ENCODE measurements at places on chromosomes 1 and 21.

DNA sequence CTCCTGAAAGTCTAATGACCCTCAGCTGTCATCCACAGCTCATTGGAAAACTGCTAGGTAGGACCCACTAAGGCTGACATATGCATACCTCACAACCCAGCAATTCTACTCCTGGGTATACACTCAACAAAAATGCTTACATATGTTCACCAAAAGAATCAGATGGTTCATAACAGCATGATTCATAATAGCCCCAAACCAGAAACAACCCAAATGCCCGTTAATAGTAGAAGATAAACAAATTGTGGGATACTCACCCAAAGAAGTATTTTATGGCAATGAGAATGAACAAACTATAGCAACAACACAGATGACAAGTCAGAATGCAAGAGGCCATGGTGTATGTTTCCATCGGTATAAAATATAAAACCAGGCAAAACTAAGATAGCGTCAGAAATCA lies 124.6 kb downstream of the HLCS start:
- no peak for DNase-seq

GRCh38 chr1:206540044-206540780 lies 32.9 kb downstream of the RASSF5 start:
- DNase-seq, result no peak

DNA sequence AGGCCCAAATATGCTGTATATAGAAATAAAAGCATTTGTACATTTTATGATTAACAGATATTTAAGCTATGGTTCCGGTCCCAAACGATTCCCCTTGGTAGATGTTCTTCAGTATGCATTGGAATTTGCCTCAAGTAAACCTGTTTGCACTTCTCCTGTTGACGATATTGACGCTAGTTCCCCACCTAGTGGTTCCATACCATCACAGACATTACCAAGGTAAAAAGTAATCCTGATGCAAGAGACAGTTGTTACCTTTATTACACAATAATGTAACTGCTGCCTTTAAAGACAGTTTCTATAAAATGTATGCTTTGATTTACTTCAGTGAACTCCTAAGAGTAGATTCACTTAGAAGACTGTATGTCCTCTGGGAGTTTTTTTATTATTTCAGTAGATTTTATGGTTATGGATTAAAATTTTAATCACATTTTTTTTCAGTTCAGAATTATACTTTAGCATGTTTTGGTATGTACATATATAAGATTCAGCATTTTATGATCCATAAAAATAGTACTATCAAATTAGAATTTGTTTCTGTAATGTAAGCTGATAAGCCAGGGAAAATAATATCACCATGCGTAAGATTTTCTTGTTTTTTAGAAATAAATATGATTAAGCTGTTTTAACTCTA lies 96.5 kb downstream of the USP25 start:
- DNase-seq, result peak; percentile 80

- no peak for DNase-seq
Measured at GRCh38 chr1:69290291-69290690, 277.4 kb upstream of the LRRC7 start.

DNA sequence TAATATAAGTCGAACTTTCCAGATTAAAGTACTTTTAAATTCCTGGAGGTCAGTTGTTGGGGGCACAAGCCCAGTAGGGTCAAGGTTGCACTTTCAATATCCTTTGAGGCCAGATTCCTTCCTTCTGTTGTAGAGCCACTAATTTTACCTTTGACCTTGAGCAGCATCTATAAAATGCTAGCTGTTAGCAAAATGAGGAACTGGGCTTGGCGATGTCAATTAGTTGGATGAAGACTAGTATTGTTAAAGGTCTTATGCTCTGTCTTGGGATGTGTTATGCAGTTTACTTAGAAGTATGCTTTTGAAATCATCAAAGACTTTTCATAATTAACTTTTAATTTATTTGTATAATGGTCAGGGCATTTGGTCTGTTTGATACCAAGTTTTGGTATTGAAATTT lies 425.9 kb upstream of the PROX1 start:
- DNase-seq, result no peak

GRCh38 chr1:224718470-224719053 lies 102.4 kb downstream of the CNIH3 start:
- DNase-seq, result no peak

Measured in Karpas-422 (cell line).